Tongue (tissue), 3 donors: ENCODE measurements at places on chromosomes 7 and 10.

GRCh38 chr10:18721067-18721466, 61.8 kb downstream of the ARL5B start:
- DNase-seq, result no peak

DNA sequence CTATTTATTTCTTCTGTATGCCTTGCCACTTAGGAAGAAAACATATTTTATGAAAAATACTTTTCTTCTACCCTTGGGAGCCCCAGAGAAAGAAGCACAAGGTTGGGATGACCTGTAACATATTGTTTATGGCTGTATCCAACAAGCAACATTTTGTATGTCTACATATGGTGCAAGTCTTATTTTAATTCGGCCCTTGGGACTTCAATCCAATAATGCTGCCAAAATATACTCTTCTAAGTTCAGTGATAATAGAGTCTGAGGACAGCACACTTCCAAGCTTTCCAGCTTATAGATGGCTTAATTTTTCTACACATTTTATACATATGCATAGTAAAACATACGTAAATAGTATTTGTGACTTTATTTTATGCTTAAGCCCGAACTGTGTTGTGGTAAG, 318.5 kb upstream of the SEMA3A start:
- DNase-seq, result peak; percentile 64

DNA sequence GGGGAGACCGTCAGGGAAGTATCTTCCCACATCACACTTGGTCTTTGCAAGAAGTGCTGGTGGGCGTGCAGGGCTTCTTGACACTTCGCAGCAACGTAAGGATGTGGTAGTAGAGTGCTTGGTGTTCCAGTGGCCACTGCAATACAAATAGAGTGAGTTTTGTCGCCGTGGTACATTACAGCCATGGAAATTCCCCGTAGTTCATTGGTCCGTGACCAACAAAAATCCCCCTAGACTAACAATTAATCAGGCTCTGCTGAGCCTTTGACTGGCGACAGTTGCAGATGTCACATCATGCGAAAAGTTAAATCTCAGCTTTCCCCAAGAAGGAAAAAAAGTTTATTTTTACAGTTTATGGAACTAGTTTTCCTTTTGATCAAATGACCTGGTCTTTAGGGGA, 134.7 kb downstream of the MGMT start:
- DNase-seq, result peak; percentile 32

GRCh38 chr10:128318913-128319312, 192.7 kb upstream of the MKI67 start:
- DNase-seq, result peak; percentile 93

DNA sequence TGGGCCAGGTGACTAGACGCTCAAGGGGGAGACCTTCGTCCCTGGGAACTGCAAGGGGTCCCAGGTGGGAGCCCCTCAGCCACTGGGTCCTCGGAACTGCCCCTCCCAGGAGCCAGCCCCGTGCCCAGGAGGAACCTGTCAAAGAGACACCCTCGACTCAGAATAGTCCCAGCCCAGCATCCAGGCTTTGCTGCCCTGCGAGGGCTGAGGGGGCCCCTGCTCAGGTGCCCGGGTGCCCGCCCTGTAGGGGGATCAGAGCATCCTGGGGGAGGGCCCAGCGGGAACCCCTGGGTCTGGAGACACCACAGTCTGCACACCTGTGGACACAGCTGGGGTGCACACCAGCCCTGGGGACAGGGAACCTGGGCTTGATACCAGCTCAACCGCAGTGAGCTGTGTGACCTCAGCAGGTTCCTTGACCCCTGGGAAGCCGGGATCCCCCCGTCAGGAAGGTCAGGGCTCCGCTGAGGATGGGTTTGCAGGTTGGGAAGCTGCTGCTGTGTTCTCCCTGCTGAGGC, 407 bp downstream of the ELN start:
- no peak for DNase-seq

DNA sequence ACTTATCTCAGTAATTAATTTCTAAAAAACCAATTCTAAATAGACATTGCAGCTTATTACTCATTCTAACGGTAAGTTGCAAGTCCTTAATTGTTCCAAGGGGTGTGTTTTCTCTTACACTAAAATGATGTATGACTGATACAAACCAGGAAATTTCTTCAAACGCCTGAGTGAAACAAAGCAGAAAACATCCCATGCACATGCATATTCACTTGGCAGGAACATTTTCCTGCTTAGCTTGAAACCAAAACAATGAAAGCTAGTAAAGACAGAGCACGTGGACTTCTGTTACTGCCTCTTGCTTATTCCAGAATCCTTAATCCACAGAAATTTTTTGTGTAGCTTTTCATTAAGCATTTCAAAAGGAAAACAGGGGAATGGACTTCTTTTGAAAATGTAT, 187.7 kb downstream of the MTERF1 start:
- peak; percentile 82 for DNase-seq

- no peak for DNase-seq
Measured at GRCh38 chr10:112919721-112920120, 30.3 kb upstream of the TCF7L2 start.

DNA sequence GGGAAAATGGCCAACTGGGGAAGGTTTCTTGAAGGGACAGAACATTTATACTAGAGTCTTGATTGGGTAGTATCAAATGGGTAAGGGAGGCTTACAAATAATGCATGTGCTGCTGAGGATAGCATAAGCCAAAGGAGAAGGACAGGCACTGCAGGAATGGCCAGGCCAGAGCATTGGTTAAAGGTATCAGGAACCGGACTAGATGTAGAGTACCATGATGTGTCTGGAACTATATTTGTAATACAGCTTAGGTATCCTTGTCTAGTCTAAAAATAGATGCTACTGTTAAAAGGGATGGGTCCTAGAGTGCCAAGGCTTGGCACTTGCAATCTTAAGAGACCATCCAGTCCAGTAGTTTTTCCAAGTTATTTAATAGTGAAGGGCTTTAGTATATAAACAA, 20.3 kb downstream of the TMEM243 start:
- DNase-seq, result no peak

- no peak for DNase-seq
Measured at GRCh38 chr10:110493832-110494426, 3.8 kb upstream of the DUSP5 start.

DNA sequence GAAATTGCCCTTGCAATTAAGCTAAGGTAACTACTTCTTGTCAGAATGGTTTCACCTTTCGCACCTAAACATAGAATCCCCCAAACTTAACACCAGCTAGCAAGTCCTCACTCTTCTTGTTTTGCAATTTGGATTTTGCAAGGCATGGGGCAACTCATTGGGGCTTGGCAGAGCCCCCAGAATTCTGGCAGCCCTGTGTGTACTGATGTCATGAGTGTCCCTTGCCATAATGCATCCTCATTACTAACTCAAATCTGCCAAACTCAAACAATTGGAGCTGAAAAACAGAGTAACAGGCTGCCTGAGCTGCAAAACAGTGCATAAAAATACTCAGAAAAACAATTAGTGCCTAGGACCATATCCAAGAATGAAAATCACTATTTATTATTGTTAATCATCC, 7.9 kb upstream of the XPNPEP1 start:
- DNase-seq, result no peak

DNA sequence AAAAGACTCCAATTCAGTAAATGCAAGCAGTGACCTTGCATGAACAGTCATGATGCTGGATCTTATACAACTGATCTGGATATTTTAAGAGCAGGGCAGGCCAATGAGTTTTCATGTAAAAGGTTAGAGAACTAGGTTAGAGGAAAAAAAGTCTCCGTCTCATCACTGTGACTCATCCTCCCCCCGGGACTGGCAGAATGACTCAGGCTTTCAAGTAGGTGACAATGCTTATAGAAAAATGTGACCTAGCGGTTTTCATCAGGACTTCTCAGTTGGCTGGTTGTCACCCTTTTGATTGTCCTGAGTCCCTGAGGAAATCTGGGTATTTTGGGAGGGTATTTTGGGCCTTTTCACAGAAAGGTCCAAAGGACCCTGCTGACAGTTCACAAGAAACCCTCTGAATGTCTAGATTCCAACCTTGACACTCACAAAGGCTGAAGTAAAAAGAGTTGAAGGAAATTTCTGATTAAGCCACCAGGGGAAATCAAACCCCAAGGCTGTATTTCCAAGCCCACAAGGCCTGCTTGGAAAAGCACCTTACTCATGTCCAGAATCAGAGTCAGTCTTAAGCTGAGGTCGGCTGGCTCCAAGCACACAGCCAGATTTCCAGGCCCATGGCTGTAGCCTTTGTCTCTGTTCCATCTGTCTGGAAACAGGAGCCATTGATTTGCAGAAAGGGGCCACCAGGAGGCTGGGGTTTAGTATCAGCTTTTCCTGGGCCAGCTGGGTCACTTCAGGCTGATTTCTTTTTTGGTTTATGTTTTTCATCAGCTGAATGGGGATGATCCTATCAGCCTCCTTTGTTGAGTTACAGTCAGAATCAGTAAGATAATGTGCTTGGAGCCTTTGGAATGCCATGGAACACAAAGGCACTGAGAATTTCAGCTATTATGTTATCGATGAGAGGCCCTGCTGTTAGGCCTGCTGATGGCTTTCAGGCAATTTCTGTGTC, 226.4 kb upstream of the HABP2 start:
- DNase-seq, result no peak

DNA sequence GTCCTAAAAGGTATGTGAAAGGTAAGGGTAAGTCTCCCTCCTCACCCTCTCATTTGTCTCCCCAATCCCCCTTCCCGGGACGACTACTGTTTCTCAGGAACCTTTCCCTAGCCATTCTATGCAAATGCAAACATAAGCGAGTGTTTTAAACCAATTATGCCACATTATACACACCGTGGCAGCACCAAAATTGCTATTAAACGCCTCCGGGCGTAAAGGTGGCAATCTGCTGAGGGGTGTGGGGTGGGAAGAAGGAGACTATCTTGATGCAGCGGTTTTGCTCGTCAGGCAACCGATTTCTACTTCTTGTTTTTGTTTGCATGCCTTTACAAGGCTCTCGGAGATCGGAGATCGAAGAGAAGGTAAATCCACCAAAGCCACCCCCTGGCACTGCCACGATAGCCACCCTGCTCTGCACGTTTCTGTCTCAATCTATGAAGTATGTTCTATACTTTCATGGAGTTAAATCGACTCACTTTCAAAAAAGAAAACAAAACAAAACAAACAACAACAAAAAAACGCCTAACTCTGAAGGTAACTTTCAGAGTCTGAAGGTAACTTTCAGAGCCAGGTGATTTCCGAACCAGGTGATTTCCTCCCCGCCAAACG, 46.0 kb upstream of the CDK1 start:
- no peak for DNase-seq

DNA sequence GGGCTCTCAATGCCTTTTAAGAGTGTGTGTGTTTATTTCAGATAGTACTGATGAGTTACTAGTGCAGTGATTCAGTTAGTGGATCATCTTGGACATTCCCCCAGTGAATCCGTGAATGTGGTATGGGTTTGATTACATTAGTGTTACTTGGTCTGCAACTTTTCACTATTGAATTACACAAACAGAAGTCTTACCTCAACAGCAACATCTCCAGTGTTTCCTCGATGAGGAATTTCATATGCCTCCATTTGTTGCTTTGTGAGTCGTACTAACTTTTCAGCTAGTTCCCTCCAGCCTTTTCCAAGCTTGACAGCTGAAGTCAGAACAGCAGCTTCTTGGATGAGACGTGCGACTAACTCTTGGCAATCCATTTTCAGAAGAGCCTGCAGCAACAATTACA, 63.2 kb downstream of the MACC1 start:
- no peak for DNase-seq

- peak; percentile 66 for DNase-seq
Measured at GRCh38 chr7:1912593-1913465, 242.8 kb downstream of the ELFN1 start.

DNA sequence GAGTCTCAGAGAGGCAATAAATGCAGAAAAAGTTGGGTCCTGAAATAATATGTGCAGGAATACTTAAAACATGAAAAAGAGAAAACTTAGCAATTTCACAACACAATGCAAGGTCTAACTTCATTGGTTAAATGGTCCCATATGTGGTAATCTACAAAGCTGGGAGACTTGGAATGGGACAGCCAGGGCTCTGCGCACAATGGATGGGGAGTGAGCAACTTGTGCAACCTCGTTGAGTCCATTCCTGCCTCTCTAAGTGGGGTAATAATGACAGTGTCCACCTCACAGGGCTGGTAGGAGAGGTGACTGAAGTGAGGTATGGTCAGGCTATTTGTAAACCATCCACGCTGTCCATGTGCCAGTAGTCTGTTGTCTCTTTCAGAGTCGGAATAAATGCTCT, 11.8 kb upstream of the EMX2 start:
- no peak for DNase-seq

- no peak for DNase-seq
Measured at GRCh38 chr10:49381111-49381900, 14.6 kb downstream of the DRGX start.

DNA sequence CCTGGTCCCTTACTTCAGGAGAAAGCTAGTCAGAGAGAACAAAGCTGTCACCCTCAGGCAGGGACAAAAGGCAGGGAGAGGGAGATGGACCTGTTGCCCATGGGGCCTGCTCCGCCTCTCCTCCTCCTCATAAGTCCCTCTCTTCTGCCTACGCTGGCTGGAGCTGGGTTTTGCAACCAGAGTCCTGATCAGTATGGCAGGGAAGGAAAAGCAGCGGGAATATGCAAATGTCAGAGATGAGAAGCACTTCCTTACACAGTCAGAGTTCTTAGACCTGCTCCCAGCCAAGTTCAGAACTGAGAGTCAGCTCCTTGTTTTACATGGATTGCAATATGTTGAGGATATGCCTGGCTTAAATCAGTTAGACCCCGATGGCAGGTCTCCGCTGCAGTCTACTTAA, 231.1 kb downstream of the ADAM12 start:
- no peak for DNase-seq

DNA sequence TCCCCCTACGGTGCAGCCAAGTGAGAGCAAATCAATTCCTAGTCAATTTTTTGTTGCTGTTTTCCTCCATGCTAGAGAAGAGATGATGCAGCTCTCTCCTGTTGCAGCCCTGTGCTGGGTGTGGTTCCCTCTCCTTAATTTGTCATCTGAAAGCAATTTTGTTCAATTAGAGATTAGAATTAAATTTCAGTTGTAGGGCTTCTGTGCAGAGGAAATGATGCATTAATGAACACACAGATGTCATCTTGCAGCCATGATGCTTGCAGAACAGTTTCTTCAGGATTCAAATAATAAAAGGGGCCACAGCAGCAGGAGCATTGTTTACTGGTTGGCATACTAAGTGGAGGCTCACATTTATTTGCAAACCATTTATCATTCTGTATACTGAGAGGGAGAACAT, 266.0 kb downstream of the AUTS2 start:
- peak; percentile 12 for DNase-seq

- DNase-seq, result no peak
Measured at GRCh38 chr10:44245601-44245938, 139.3 kb downstream of the CXCL12 start.

DNA sequence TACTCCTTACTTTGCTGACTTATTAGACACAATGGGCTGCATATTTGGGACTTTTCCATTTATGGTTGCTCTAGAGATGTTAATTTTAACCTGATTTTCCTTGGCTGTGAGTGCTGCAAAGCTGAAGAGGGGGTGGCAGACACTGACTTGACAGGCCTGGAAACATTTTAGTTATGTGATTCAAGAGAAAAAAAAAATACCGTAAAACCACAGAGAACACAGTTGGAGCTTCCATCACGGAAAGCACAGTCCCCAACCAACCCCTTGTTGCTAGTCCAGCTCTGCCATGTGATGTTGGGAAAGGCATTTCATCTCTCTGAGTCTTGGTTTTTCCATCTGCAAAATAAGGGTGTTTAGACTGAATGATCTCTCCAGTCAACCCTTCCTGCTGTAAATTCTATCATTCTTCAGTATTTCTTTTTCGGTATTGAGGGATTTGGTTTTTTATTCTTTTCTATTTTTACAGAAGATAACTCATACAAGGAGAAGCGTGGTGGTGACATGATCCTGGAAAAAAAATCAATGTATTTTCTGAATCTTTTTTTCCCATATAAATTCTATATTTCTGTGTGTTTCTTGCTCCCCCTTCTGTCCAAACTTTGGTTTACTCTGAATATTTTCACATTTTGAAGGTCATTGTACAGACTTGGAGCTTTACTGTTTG, 246.1 kb downstream of the REEP3 start:
- peak; percentile 68 for DNase-seq
